Stimulated activated CD8-positive, alpha-beta memory T cell treated with anti-CD3 and anti-CD28 coated beads, Interleukin-7, amount 100 ng/mL, for 1 hour (primary cell): ENCODE measurements at places on chromosomes 7 and 10.

DNA sequence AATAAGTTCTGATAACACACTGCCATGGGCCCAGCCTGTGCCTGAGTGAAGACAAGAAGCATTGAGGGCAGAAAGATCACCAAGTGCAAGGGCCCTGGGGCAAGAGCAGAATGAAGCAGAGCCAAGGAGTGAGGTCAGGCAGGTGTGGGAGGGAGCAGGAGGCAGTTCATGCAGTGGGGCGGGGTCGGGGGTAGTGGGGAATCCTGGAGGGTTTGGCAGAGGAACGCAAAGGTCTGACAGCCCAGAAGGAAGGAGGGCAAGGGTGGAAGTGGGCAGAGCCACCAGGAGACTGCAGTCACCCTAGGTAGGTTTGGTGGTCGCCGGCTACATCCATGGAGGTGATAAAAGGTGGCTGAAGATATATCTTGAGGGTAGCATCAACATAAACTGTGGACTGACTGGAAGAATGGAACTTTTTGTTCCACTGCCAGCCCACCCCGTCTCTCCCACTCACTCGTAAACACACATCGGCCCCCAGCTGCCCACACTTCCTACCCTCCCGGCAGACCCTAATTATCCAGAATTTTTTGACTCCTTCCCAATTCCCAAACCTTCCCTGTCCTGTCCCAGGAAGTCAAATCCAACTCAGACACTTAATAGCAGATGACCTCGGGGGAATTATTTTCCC is 172.4 kb downstream of the ARHGAP12 start:
- DNase-seq = no peak

DNA sequence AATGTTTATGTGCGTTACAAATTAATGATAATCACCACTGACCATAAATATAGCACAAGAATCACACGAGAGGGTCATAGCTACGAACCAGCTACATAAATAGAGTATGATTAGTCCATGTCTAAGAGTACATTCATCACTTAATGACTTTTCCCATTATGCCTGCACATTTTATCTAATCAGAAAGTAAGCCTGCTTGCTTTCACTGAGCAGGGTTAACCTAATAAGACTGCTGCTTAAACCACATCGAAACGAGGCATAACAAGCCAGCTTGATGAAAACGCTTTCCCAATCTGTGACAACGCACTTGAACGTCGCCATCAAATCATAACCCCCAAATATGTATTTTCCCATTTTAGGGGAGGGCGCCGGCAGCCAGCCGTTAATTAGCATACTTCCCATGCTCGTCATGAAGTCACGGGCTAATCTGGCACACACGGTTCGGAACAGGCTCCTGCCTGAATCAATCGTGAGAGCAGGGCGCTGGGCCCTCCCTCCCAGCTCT is 71.5 kb downstream of the EBF3 start:
- DNase-seq = no peak

GRCh38 chr10:75335983-75336382 is 65.6 kb downstream of the ZNF503 start:
- DNase-seq = no peak

- DNase-seq = no peak
These were observed 15.4 kb upstream of the LRRN3 start for GRCh38 chr7:111075498-111075897.

DNA sequence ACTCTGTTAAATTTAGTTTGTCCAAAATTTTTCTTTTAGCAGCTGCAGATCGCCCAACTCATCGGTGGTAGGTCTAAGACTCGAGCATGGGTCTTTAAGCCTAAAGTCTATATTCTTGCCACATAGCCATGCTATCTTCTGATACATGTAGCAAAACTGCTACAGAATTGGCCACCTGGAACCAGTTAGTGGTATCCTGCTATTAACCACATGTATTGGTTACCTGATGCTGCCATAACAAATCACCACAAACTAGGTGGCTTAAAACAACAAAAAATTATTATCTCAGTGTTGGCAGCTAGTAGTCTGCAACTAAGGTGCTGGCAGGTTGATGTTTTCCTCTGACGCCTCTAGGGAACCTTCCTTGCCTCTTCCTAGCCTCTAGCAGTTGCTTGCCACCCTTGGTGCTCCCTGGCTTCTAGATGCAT is 96.7 kb upstream of the PIK3CG start:
- DNase-seq = no peak

DNA sequence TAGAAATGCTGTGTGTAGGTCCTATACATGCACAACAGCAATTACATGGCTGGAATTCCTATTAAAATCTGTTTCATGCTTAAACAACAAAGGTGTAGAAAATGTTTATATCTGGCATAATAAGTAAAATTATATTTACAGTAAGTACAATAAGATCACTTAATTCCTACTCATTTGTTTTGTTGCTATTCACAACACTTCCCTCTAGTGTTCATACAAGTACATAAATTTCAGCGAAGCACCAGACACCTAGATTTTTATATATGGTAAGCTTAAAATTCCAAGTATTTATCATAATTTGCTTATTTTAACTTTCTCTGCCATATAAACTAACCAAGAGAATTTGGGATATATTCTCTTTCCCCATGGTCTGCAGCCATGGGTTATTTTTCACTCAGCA is 51.8 kb upstream of the ANK3 start:
- DNase-seq = no peak

DNA sequence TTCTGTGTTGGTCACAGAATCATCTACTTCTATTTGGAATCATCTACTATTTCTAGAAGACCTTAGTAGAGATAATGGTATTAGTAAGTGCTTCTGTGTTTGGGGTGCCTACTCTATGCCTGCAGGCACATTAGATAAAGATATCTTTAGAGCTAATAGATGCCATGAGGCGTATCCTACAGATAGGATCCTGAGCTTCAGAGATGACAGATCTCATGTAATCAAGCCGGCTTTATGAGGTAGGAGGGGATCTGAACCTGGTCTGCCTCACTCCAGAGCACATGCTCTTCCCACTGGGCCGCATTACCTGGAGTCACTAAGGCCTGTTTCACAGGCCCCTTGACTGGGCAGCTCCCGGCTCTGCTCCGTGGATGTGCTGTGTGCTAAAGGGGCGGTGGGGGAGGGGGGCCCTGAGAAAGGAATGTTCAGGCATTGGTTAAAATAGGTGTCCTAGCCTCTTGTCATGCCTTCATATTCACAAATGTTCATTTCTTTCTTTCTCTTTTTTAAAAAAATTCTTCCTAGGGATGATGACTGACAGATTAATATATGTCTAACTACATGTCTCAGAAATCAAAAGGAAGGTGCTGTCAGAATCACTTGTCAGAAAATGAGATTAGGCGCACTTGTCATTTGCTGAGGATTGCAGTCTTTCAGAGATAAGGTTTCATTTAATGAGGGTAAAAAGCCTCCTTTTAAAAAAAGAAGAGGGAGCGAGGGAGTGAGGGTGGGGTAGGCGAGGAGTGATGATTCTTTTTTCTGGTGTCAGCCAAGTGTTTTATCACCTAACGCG is 458.0 kb upstream of the GALNT17 start:
- no peak for DNase-seq

GRCh38 chr10:114683162-114683561 is 25.1 kb upstream of the ABLIM1 start:
- no peak for DNase-seq

GRCh38 chr7:16563281-16564022 is 36.8 kb downstream of the LRRC72 start:
- no peak for DNase-seq

GRCh38 chr10:129727071-129727470 is 237.0 kb downstream of the EBF3 start:
- no peak for DNase-seq

- DNase-seq = no peak
These were observed 891.6 kb downstream of the GRM8 start for GRCh38 chr7:126361183-126361582.

DNA sequence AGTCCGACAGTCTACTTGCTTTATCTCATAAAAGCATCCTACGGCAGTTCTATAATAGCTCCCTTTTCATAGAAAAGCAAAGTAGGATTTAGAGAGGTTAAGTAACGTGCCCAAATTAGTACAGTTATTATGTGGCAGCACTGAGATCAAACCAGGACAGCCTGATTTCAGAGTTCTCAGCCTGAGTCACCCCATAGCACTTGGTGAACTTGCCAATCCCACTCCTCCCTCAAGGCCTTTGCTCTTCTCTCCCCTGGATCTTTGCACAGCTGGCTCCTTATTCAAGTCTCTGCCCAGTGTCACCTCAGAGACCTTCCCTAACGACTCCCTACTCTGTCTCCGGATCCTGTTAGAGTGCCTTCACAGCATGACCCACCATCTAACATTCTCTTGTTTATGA is 438.0 kb upstream of the NFE2L3 start:
- no peak for DNase-seq

DNA sequence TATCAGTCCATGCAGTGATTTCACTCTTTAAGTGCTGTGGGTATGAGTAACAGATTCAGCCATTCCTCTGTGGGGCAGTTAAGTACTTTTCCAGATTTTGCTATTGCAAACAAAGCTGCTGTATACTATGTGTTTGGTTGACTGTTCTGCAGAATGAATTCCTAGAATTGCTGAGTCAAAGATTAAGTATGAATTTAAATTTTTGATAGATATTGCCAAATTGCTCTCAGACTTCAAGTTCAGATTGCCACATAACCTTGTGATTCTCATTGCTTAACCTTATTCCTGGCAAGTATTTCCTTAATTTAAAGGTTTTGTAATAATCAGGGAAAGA is 21.6 kb upstream of the SAR1A start:
- no peak for DNase-seq

DNA sequence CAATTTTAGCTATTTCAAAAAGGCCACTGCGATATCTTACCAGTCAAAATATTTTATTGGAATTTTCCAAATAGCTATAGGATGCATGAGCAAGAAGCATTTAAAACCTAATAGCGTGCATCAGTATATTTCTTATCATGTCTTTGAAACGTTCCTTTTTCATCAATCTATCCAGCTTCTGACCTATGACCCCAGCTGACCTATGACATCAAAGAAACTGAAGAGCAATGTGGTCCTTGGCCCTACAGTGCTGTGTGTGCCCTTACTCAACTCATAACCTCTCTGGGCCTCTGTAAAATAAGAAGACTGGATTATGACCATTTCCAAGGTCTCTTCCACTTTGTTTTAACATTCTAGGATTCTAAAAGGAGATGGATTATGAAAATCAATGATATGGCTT is 118.2 kb downstream of the ZNF22 start:
- no peak for DNase-seq

GRCh38 chr10:108877095-108877561 is 1046.2 kb downstream of the XPNPEP1 start:
- no peak for DNase-seq

- no peak for DNase-seq
These were observed 42.9 kb downstream of the IDE start for GRCh38 chr10:92530891-92531535.

GRCh38 chr10:32139223-32140073 is 83.2 kb upstream of the KIF5B start:
- no peak for DNase-seq

DNA sequence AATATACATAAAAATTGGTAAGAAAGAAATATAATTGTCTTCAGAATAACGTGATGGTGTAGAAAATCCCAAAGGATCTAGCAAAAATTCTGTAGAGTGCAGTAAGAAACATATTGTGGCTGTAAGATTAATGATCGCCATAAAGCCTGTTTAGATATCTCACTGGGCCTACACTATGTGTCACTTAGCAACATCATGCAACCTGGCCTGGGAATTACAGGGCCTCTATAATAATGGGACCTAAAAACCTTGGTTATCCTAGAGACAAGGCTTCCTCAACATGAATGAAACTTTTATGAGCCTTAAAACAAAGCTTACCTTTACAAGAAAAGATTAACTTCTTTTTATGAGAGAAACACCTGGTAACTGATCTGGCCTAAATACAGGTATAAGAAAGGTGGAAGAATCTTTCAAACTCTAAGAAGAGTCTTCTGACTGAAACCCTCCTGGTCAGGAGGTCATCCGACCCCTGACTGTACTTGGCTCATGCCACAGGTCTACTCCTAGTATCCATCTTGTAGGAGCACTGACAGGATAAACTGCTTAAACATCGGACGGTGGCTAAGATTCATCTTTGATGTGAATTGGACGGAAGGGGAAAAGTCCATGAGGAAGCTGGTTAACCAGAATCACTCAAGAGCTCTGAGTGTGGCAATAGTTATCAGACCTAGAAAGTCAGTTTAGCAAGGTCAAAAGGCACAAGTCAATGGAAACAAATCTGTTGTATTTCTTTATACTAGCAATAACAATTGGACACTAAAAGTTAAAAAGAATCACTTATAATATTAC is 1155.1 kb upstream of the SORCS1 start:
- DNase-seq = no peak

GRCh38 chr7:114070246-114070645 is 151.4 kb upstream of the PPP1R3A start:
- DNase-seq = no peak

DNA sequence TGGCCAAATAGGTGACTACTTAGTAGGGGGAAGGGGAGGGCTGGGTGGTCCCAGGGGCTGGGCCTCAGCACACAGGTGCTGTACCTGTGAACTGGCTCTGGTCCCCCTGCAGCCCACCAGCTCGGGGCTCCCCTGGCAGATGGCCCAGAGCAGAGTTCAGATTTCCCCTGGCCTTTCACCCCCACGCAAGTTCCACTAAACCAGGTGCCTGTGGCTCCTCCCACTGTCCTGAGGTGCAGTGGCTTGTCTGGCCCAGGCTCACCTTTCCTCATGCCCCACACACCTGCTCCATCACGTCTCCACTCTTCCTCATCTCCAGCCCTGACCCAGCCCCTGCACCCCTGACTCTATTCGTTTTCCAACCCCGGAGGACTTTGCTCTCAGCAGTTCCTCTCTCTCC is 47.3 kb upstream of the OPALIN start:
- DNase-seq = no peak

DNA sequence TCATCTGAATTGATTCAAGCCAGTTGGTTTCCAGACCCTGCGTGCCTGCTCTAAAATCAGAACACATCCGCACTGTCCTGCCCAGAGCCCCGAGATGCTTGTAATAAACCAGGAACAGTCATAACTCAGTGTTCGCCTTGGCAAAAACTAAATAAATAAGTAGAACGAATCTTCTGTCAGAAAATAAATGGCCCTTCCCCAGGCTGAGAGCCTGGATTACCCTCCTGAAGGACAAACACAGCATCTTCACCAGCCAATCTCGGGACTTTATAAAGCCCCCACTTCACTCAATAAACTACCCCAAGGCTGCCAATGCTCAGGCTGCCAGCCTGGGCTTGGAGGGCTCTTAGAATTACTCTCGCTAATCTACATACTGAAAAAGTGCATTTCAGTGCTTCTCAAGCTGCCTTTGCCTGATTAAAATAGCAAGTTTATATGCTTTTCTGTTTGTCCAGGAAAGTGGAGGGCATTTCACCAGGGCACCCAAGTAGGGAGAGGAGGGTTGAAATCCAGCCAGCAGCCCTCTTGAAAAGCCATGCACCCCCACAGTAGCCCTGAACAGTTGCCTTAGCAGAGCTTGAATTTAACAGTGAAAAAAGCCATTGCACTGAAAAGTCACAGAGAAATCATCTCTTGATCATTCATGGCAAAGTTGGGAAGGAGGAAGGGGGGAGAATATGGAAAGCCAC is 136.6 kb downstream of the CALN1 start:
- DNase-seq = no peak

DNA sequence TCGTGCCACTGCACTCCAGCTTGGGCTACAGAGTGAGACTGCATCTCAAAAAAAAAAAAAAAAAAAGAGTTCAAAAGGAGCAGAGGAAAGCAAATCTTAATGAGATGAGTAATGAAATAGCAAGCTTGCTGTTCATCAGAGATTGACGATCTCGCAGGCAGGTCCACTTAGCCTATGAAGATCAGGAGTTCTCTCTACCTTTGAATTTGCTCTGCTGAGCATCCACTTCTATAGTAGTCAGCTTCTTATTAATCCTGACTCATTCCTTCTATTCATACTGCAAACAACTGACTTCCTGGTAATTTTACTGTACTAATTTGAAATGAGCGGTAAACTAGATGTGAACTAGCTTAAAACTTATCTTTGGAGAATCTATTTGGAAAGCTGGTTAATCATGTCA is 1014.6 kb downstream of the GATA3 start:
- no peak for DNase-seq
